ENCODE measurements at places on chromosomes 2 and 18.
A peak's percentile ranks its signal among the peaks of the same experiment; 100 is the strongest.

DNA sequence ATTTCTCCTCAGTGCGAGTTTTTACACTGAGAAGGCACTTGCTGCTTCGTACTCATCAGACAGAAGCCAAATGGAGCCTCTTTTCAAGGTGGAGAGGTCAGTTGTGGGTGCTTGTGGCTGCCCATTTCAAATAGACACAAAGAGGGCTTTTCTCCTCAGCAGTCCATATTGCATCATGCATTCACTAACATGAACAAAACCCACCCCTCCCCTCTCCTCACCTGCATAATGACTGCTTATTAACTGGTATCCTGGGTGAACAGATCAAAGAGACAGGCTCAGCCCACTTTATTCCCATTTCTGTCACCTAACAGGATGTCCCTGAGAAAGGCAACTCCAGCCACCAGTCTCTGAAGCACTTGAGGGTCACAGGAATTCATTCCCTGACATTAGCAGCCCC, 28.9 kb downstream of the KLF7 start:
- DNase-seq: no peak

GRCh38 chr2:26970244-26970927, at the start of gene MAPRE3:
MAPRE3 (plus strand) TSS chr2:26970637; CDS start chr2:27022219, 51,582 bp downstream.
- peak; percentile 95 for DNase-seq

GRCh38 chr2:161031511-161031910, 128.7 kb upstream of the TANK start:
- no peak for DNase-seq

- no peak for DNase-seq
Measured at GRCh38 chr2:43183743-43184142, 42.7 kb downstream of the ZFP36L2 start.

- DNase-seq: no peak
Measured at GRCh38 chr2:14524041-14524802, 108.3 kb upstream of the LRATD1 start.

DNA sequence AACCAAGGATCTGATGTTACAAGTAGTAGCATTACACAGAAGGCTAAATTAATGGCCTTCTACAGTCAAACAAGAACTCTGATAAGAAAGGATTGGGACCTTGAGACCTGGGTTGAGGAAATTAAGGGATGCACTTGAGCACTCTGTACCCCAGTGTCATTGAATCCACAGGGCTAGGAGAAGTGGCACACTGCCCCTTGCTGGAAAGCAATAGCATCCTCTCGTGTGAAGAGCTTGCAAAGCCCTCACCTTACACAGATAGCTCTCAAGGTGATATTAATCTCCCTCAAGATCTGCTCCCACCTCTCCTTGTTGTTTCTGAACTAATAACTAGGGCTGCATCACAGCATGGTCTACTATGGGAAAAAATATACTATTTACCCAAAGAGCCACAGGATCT, 26.5 kb upstream of the CHST9 start:
- DNase-seq: no peak

DNA sequence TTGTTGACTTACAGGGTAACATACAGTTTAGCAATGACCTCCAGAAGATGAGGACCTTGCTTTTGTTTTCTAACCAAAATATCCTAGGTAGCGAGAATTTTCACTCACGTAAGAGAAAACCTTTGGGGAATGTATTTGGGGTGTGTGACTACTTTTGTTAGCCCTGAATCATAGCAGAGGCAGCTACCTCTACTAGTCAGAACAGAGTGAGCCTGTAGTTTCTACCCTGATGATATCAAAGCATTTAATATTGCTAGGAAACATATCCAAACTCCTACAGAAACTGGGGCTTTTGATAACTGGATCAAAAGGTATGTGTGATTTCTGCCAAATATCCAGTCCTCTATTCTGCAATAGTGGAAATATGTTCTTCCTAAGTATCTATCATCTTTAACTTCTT, 462.6 kb upstream of the ZEB2 start:
- DNase-seq: no peak

DNA sequence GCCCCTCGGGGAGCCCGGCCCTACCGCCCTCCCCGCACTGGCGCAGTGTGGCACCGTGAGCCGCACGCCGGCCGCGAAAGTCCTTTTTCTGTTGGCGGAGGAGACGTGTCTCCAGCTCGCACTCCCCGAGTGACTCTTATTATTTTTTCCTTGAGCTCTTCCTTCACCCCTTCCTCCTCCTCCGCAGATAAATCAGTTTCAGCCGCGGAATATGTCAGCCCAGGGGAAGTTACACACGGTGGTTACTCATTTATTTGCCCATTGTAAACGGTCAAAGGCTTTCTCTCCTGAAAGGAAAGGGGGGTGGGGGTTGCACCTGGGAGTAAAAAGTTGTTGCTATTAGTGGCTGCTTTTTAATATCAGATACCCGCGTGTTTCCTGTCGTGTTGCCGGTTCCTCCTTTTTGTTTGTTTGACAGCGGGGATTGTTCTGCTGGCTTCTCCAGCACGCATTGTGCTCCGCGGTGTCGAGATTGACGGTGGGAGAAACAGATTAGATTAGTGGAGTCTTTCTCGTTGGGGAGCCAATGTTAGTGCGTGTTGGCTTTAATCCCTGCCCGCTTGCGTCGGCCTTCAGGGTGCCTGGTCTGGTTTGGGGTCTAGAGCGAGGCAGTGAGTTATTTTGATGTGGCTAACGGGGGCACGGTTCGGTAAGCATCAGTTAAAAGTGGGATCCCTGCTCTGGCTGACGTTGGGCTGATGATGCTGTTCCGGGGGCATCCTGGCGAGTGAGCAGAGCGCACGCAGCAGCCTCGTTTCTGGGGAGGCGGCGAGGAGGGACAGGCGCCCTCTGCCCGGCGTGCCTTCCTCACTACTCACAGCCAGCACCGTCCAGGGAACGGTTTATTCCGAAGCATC, 1.6 kb downstream of the CRIM1 start:
- no peak for DNase-seq

- no peak for DNase-seq
Measured at GRCh38 chr2:239678666-239679296, 278.0 kb upstream of the HDAC4 start.

GRCh38 chr2:235810846-235811245, 317.0 kb downstream of the AGAP1 start:
- no peak for DNase-seq

- DNase-seq: no peak
Measured at GRCh38 chr18:44715245-44715644, 34.6 kb downstream of the SETBP1 start.

DNA sequence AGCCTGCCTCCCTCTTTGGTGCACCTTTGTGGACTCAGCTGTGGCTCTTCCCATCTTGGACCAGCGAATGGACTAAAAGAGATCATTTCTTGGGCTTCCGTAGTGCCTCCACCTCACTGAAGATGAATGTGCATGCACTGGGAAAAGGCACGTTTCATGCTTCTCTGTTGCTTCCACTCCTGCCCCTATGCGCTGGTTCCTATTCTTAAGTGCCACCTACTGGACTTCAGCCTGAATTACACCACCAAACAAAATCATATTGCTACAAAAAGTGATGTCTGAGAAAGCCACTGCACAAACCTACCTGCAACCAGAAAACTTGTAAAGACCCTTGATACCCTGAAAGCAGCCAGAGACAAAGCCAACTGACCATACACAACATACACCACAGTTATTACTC, 695.6 kb downstream of the TSN start:
- DNase-seq: no peak

- DNase-seq: no peak
Measured at GRCh38 chr18:12637901-12638643, 19.8 kb downstream of the SPIRE1 start.

GRCh38 chr2:118614841-118615271, 232.6 kb downstream of the EN1 start:
- no peak for DNase-seq

DNA sequence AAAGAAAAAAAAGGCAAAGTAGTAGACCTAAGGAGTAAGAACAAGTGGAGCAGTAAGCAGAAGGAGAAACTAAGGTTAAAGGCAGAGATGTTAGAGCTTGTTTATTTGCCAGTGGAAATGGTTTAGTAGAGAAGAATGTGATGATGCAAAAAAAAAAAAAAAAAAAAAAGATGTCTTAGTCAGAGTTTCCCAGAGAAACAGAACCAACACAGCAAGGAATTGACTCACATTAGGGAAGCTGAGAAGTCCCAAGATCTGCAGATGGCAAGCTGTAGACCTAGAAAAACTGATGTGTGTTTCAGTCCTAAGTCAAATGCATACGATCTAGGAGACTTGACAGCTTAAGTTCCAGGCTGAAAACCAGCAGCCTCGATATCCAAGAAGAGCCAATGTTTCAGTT, 1548.8 kb upstream of the LRRTM1 start:
- DNase-seq: no peak

DNA sequence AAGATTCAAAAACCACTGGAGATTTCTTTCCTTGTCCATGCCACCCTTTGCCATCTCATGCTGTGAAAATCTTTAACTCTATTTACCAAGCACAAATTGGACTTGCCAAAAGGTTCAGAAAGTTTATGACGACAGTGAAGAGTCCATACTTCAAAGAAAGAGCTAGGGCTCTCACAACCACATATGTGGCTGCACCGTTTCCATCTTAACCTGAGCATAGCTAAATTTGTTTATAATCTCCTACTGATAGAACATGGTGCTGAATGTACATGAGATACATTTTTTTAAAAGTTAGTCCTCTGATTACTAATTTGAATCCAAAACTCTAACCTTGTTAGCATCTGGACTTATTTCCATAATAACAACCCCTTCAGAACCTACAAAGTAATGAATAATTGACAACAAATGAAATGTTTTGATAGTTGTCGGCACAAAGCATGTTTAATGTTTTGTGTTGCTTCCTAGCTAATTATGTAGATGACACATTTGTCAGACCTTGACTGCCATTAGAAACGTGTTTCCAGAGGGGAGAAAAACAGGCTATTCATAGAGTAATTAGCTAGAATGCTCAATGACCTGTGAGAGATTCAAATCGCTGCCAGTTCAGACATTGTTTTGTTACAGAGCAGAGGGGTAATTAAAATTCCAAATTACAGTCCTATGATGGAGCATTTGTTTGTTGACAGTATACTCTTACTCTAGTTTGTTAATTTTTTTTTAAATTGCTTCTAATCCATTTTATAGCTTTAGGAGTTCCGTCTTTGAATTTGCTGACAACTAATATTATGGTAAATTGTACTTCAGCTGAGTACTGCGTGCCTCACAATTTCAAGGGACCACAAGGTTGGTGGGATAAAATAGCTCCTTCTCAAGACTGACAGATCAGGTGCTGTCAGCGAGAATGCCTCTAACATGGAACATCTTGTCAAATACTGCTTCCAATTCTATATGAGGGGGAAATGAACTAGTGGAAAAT, 31.8 kb downstream of the ARHGAP15 start:
- peak; percentile 71 for DNase-seq

DNA sequence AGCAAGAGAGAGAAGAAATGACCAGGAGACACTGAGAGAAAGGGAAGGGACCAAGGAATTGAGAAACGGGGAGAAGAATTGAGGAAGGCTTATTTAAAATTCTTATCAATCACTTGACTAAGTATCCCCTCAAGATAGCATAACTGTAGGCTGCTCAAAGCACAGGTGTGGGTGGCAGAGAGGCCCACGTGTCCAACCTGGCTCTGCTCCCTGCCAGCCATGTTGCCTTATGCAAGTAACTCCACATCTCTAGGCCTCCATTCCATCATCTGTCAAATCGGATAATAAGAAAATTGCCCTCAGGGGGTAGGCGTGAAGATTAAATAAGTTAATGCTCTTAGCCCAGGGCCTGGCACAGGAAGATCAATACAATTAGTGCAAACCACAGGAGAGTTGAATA, 7.4 kb upstream of the NPAS2 start:
- no peak for DNase-seq

All from NCI-H1105 (cell line).